ENCODE measurements at places on chromosomes 7 and 10. TPM values are rescaled to one million over a fixed set of nuclear protein-coding genes. Genes with fewer than 3 reads are reported as not detected.
A peak's percentile ranks its signal among the peaks of the same experiment; 100 is the strongest.

DNA sequence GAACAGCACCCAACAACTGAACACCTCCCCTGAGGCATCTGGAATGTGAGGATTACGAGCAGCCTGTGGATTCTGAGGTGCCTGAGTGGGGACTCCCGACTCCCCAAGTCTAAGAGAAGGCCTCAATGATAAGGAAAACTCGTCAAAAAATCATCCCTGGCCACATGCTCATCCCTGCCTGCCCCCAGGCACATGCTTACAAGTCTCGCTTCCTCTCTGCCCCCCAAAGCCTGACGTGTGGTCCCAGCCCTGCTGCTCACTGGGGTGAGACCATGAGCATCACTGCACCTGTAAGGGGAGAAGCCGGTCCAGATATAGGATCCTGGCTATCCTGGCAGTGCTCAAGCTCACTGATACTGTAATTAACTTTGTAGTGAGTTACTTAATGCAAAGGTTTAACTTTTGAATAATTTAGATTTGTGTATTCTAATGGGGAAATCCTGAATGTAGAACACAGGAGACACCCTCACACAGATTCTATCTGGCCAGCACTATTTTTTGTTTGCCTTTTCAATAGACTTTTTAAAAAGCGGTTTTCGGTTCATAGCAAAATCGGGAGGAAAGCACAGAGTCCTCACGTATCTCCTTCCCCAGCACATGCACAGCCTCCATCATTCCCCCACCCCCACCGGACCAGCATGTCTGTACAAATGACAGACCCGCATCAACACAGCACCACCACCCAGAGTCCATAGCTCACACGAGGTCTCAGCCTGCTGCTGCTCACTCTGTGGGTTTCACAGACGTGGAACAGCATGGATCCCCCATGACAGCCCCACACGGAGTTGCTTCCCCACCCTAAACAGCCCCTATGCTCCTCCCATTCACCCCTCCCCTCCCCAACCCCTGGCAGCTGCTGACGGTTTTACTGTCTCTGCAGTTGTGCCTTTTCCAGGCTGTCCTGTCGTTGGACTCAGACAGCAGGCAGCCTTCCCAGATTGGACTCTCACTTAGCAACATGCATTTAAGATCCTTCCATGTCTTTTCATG is 167.9 kb downstream of the DIP2C start:
- no peak overlapping the region for H3K4me3 ChIP-seq
- no peak overlapping the region for H3K27ac ChIP-seq
- DNase-seq, result no peak
- peaks cover 5% of the 10 kb centered on the region for H3K27me3 ChIP-seq
- H3K36me3 ChIP-seq, result no peaks in the 10 kb centered on the region

GRCh38 chr7:103915680-103916357 is 73.6 kb downstream of the RELN start:
- H3K27me3 ChIP-seq, result peaks cover 5% of the 10 kb centered on the region
- H3K4me1 ChIP-seq, result no peaks in the 10 kb centered on the region
- DNase-seq, result peak; percentile 5
- no peaks in the 10 kb centered on the region for H3K36me3 ChIP-seq
- H3K4me3 ChIP-seq, result no peak overlapping the region
- H3K27ac ChIP-seq, result no peak overlapping the region

GRCh38 chr7:127571741-127572505 is 13.5 kb downstream of the GCC1 start:
- no peak for DNase-seq
- H3K36me3 ChIP-seq, result peaks cover 12% of the 10 kb centered on the region
- no peak overlapping the region for H3K4me3 ChIP-seq
- no peaks in the 10 kb centered on the region for H3K27me3 ChIP-seq
- no peak overlapping the region for H3K27ac ChIP-seq
- no peaks in the 10 kb centered on the region for H3K4me1 ChIP-seq

GRCh38 chr7:137203351-137203750 is 140.2 kb downstream of the PTN start:
- no peak for DNase-seq
- H3K4me3 ChIP-seq, result no peak overlapping the region
- no peaks in the 10 kb centered on the region for H3K36me3 ChIP-seq
- H3K4me1 ChIP-seq, result no peaks in the 10 kb centered on the region
- no peak overlapping the region for H3K27ac ChIP-seq
- no peaks in the 10 kb centered on the region for H3K27me3 ChIP-seq

DNA sequence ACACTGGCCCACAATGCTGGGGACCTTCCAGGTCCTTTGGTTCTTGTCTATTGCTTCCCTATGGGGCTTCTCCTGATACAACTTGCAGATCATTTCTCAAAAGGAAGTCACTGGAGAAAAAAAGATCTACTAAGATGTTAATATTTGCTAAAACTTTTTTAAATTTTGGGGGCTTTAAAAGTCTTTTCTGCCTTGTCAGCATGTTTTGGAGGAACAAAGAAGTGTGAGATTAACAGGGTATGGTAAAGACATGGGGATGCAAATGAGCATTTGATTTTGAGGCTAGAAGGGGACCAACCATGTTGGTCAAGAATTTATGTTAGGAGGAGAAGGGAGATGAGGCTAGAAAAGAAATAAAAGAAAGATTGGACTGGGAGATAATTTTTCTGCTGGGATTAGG is 515.4 kb downstream of the HTR7 start:
- H3K4me3 ChIP-seq, result no peak overlapping the region
- DNase-seq, result no peak
- H3K27me3 ChIP-seq, result peaks cover 4% of the 10 kb centered on the region
- H3K4me1 ChIP-seq, result no peaks in the 10 kb centered on the region

- peaks cover 36% of the 10 kb centered on the region for H3K4me1 ChIP-seq
- no peak for DNase-seq
- no peaks in the 10 kb centered on the region for H3K27me3 ChIP-seq
- no peak overlapping the region for H3K27ac ChIP-seq
- no peak overlapping the region for H3K4me3 ChIP-seq
Observed at GRCh38 chr7:127769696-127770400, 117.9 kb downstream of the SND1 start.

- no peak overlapping the region for H3K27ac ChIP-seq
- no peaks in the 10 kb centered on the region for H3K36me3 ChIP-seq
- H3K4me3 ChIP-seq, result no peak overlapping the region
- peaks cover 4% of the 10 kb centered on the region for H3K4me1 ChIP-seq
- peaks cover 36% of the 10 kb centered on the region for H3K27me3 ChIP-seq
Observed at GRCh38 chr10:120979435-120980278, 128.5 kb downstream of the WDR11 start.

DNA sequence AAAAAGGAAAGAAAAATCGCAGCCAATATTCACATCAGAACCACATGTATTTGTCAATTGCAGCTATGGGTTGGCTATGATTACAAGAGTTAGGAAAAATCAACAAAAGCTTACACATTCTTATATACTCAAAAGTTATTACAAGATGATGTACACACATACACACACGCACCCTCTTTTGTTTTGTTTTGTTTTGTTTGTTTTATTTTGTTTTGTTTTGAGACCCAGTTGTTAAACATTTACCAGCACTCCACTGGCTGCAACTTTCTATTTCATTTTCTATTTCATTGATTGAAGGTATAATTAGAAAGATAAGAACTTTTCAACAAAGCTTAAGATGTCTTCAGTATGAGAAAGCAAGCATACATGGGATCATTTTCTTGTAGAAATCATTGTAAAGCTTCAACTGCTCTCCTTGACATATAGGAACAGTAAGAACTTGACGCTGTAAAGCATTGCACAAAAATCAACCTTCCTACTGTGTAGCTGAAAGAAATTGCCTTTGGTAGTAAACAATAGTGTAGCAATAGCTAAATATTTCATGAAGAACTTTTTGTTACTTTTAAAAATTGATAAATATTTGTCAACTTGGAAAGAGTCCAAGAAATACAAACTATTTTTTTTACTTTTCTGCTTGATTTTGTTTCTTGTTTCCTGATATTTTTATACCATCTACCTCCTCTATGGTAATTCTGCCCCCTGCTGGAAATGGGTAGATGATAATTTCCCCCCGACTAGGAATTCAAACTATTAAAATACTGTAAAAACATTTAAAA is 205.9 kb downstream of the MBL2 start:
- no peaks in the 10 kb centered on the region for H3K36me3 ChIP-seq
- no peak overlapping the region for H3K4me3 ChIP-seq
- DNase-seq, result no peak
- H3K27me3 ChIP-seq, result no peaks in the 10 kb centered on the region

DNA sequence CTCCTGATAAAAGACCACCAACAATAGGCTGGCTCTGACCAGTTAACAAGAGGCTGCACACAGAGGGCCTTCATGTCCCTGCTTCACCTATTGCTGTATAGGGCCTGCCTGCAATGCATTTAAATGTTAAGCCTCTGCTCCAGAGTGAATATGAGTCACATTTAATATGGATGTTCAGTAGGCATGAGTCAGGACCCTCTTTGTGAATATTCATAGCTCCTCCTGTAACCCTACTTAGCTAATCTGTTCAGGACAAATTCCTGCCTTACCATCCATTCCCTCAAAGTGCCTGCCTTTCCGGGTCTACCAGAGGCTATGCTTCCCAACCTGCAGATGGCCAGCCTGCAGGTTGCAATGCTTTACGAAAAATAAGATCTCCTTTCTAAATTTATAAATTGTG is 32.5 kb downstream of the ARHGAP22 start:
- no peak overlapping the region for H3K4me3 ChIP-seq
- no peak for DNase-seq
- H3K36me3 ChIP-seq, result no peaks in the 10 kb centered on the region
- no peaks in the 10 kb centered on the region for H3K27me3 ChIP-seq

DNA sequence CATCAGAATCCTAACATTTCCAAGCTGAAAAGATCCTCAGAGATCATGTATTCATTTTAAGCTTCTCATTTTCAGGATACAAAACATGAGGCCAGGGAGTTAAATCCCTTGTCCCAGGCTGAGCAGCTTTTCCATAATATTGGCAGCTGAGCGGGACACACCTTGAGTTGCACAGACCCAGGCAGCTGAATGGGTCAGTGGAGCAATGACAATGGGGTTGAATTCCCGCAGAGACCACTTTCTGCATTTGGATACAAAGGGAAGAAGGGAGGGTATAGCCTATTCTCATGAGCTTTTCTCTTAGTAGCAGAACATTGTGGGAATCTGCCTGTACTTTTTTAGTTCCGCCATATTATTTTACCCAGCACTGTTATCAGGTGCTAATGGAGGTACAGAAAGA is 49.5 kb downstream of the PRR15 start:
- no peaks in the 10 kb centered on the region for H3K4me1 ChIP-seq
- H3K36me3 ChIP-seq, result no peaks in the 10 kb centered on the region
- peaks cover 14% of the 10 kb centered on the region for H3K27me3 ChIP-seq
- no peak overlapping the region for H3K27ac ChIP-seq

DNA sequence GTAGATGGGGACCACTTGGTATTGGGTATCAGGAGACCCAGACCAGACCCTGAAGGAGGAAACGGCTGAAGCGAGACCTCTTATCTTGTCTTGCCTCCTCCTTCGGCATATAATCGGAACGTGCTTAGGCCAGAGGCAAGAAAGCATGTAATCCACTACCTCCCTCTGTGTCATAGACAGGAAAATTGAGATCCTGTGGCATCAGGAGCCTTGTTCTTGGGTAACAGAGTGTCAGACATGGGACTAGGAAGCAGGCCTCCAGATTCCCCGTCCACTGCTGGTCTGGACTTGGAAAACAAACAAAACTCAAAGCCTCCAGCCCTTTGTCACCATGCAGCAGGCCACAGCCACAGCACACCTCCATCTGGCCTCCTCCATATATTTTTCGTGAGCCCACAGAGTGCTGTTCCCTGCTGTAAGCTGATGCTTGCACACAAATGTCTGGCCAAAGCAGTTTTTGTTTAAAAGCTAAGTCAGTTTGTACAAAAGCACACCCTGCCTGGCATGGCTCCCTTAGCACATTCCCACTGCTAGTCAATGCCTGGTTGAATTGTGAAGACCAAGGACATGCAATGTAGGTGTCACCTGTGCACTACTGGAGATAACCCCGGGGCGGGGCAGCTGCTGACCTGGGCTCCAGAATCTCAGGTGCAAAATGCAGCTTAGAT is 510.9 kb downstream of the RPS24 start:
- H3K36me3 ChIP-seq, result no peaks in the 10 kb centered on the region
- H3K27me3 ChIP-seq, result peaks cover 5% of the 10 kb centered on the region
- no peak overlapping the region for H3K4me3 ChIP-seq
- no peak for DNase-seq
- H3K27ac ChIP-seq, result no peak overlapping the region

The PLCE1 gene
- not detected for total RNA-seq

The PDLIM1 gene
- total RNA-seq, result 0.74 TPM

The C7orf57 gene
- total RNA-seq, result 0.74 TPM

The GIGYF1 gene
- 41.5 TPM for total RNA-seq

The EPDR1 gene
- 3.4 TPM for total RNA-seq

All from activated CD8-positive, alpha-beta T cell treated with anti-CD3 and anti-CD28 coated beads for 36 hours (primary cell).